Tibial artery (tissue), 4 donors: ENCODE measurements at places on chromosomes 2 and 18.

DNA sequence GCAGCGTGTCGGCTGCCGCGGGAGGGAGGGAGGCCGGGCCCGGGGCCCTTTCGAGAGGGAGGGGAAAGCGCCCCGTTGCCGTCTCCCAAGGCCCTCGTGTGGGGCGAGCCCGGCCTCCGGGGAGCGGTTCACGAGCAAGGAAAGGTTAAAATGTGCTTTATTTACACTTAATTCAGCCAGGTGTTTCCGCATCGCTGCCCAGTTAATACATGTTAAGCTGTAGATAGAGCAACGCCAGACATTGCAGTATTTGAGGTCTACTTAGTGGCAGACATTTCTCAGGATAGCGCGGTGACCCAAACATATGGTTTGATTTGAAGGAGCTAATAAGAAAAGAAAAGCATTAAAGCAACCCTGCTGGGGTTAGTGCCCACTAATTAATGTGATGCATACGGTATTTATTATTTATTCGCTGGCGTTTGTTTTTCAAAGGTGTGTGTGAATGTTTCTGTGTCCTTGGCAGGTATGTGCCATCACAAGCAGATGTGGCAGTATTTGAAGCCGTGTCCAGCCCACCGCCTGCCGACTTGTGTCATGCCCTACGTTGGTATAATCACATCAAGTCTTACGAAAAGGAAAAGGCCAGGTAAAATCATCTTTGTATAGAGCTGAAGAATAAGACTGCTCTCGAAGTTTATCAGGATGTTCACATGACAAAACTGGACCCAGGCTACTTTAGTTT, 571 bp downstream of the EEF1B2 start:
- no peak for DNase-seq

- no peak for DNase-seq
These were observed 139.7 kb downstream of the INO80D start for GRCh38 chr2:205946226-205946625.

DNA sequence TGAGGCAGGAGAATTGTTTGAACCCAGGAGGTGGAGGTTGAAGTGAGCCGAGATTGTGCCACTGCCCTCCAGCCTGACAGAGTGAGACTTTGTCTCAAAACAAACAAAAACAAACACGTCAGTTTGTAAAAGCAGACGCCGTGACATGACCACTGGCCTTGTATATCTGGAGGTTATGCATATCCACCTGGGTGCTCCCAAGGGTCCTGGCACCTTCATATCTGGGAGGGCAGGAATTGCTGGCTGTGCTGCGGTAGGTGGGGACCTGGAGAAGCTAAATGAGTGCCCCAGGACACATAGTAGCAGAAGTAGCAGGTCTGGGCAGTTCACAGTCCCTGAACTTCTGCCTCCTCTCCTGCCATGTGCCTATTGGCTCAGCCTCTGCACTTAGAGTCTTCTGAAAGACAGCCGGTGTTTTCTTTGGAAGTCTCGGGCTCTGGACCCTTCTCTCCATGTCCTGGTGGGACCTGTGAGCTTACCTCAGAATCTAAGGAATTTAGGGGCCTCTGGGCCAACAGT, 30.9 kb upstream of the IL1R2 start:
- DNase-seq: no peak

DNA sequence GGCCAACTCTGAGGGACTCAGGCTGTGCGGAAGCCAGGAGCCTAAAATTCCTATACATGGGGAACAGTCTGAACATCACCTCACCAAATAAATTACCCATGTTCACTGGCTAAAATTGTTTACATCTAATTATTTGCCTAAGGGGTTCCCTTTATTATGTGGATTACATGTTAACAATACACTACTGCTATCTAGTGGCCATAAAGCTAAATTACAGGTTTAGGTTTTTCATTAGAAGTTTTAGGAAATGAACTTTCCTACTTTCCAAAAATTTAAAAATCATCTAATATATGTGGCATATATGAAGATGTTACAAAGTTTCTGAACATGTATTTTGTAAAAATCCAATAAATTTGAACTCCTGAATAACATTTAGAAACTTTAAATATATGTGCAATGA, 40.3 kb downstream of the PLA2R1 start:
- DNase-seq: no peak

DNA sequence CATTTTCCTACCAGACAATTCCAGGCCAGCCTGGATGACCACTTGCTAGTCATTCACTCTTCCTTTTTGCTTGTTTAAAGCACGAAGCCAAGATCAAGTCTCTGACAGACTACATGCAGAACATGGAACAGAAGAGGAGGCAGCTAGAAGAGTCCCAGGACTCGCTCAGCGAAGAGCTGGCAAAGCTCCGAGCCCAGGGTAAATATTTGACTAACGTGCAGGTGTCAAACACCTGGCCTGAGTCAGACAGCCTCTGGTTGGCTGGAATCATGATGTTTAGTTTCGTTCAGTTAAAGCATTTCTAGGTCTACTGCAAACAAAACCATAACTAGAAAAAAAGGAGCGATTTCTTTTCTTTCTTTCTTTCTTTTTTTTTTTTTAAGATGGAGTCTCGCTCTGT, 44.2 kb upstream of the LYPD6B start:
- DNase-seq: no peak

DNA sequence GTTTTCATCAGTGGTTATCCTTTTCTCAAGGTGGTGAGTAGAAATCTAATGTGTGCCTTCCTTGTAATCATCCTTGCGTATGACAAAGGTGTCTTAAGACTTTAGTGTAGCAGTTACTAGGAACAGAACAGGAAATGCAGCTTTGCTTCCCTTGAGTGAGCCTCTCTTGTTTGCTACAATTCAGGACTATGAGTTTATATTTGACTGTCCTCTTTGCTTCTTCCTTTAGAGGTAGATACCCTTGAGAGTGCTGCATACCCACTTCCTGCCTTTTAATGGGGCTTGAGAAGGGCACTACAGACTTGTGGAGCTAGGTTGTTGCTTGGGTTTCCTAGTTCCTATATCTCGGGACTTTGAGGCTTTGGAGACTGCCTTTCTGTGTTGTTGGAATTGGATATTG, 3.8 kb downstream of the KCNJ13 start:
- DNase-seq: no peak

DNA sequence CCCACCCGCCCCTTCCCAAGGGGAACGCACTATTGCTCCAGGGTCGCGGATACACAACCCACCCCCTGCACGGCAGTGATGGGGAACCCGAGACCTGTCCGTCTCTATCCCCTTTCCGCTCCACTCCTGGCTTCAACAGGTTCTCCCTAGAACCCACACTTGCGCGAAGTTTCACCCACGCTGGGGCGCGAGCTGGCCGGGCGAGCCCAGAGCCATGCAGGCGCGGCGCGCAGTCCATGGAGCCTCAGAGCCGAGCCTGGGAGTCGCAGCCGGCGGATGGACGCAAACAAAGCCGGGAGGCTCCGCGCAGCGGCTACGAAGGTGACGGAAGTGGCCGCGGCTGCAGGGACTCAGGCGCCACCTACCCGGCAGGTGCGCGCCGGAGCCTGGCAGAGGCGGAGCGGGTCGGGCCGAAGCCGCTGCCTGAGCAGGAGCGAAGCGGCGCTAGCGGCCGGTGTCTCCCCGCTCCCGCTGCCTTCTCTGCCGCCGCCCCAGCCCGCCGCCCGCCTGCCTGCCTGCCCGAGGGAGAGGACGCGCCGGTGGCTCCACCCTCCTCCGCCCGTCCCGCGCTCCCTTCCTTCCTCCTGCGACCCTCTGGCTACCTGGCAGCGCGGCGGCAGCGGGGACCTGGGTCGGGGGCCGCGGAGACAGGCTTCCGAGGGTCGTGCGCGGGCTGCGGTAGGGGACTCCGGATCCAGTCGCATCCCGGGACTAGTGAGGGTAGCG, 14.0 kb downstream of the ALPG start:
- no peak for DNase-seq

DNA sequence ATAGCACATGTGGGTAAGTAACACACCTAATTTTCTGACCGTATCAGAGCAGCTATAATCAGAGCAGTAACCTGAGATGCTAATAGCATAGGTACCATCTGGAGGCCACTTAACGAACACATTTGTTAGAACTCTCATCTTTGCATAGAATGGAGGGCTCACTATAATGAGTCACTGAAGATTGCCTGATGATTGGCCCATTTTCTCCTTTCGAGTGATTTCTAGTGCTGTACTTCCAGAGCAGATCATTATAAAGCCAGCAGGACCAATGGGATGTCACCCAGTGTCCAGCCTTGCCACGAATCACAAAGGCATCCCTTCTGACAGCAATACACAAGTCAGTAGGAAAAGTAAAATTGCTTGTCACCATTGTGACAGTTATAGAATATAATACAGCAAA, 81.7 kb upstream of the REV1 start:
- DNase-seq: no peak

GRCh38 chr2:144124882-144125281, 395.0 kb downstream of the ZEB2 start:
- no peak for DNase-seq

DNA sequence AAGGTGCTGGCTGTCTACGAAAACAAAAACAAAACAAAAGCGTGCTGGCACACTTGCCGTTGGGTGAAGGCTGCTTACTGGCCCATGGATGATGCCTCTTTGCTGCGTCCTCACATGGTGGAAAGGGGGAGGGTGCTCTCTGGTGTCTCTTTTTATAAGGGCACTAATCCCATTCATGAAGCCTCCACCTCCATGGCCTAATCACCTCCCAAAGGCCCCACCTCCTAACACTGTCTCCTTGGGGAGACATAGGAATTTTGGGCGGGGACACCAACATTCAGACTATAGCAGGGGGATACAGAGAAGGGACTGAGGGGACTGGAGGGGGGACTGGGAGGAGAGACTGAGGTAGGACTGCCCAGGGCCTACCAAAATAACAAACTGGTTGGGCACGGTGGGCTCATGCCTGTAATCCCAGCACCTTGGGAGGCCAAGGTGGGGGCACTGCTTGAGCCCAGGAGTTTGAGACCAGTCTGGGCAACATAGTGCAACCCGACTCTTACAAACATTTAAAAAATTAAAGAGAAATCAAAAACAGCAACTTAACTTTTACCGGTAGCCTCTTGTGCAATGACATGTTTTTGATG, 14.5 kb downstream of the PTMA start:
- DNase-seq: no peak

DNA sequence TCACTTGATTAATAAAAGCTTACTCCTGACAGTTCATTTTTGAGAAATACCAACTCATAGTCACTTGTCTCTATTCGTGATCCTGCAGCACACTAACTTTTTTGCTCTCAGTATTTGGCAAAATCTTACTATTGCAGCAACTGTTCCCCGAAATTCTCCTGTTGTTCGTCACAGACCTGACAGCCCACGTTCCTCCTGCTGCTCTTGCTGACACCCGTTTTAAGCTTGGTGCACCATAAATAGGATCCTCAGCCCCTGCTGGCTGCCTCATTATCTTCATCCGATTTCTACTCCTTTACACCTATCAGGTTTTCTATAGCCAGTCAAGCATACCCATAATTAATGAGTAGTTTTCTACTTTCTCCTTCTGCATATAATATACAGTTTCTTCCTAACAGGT, 368.8 kb downstream of the PLCL1 start:
- DNase-seq: no peak

DNA sequence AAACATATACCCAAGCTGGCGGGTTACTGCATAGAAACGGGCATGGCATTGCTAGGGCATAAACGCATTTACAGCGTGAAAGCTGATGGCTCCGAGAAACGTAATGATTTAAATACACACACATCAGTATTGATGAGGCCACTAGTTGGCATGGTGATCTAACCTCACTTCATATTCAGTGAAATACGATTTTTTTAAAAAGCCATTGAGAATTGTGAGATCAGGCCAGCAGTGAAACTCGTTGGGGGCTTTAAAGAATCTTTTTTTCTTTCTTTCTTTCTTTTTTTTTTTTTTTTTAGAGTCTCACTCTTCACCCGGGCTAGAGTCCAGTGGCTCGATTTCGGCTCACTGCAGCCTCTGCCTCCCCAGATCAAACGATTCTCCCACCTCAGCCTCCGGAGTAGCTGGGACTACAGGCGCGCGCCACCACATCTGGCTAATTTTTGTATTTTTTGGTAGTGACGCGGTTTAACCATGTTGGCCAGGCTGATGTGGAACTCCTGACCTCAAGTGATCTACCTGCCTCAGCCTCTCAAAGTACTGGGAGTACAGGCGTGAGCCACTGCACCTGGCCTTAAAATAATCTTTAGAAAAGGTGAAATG, 2.4 kb upstream of the SMAD7 start:
- DNase-seq: no peak

DNA sequence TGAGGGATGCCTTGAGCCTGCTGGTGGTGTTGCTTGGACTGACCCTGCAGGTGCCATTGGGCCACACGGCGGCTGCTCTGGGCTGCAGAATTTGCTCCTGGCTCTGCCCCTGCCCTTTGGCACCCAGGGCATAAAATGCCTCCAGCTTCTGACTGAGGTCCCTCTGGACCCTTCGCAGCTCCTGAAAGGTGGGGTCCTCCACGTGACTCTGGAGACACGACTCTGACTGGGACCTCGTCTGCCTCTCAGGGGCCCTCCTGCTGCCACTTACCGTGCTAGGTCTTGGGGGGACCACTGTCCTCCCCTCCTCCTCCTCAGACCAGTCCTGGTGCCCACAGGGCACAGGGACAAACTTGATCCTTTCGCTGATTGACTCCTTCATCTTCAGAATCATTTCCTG, 2.1 kb downstream of the PCARE start:
- no peak for DNase-seq

DNA sequence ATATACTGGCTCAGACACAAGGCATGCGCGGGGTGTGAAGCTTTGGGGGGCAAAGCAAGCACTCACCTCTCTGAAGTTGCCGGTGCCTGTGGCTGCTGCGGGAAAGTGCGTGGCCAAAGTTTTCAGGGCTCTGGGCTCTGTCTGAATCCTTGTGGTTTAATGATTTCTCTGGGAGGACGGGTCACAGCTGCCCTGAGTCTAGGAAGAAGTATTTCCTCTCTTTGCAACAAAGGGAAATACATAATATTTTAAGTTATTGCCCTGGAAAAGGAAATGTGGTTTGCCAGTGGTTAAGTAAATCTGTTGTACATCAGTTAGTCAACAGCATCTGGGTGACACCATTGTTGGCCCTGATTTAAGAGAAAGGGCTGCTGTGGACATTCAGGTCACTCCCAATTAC, 56.7 kb upstream of the ZDBF2 start:
- DNase-seq: no peak
